ENCODE measurements at places on chromosomes 3 and 15. TPM values are rescaled to one million over a fixed set of nuclear protein-coding genes. Genes with fewer than 3 reads are reported as not detected.

The MYH15 gene
- under 0.01 TPM for total RNA-seq

The TMEM207 gene
- not detected for total RNA-seq

The TF gene
- 0.19 TPM for total RNA-seq

The SLC28A2 gene
- not detected for total RNA-seq

The TEX9 gene
- total RNA-seq, result 0.63 TPM
